ENCODE measurements at places on chromosomes 2 and 18. TPM values are rescaled to one million over a fixed set of nuclear protein-coding genes. Genes with fewer than 3 reads are reported as not detected.

- no peaks in the 10 kb centered on the region for H3K27me3 ChIP-seq
- H3K4me1 ChIP-seq, result peaks cover 1% of the 10 kb centered on the region
- H3K27ac ChIP-seq, result peak overlapping the region; percentile 42
- no peak for DNase-seq
- H3K4me3 ChIP-seq, result no peak overlapping the region
Observed at GRCh38 chr2:240529344-240529999, 28.3 kb downstream of the ANKMY1 start.

Gene KCNG2
- not detected for total RNA-seq

Gene GAD1
- total RNA-seq, result 1.6 TPM

DNA sequence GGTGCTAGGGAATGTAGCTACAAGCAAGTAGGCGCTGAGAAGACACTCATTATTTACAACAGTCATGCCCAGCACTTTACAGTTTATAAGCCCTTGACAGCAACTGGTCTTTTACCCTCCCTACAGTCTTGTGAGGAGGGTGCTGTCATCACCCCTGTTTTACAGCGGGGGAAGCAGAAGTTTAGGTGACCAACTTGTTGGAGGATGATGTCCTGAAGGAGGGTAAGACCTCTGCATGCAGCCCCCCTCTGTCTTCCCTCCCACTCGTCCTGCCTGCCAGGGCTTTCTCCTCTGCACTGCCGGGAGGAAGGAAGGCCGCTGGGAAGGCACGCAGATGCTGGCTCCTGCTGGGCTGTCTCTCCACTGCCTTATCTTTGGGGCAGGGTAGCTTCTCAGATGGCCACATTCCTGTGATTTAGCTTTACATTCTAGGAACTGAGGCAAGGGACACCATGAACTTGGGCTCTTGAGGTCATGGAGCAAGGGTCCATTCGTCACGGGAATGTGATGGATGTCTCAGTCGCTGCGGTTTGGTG lies 972 bp downstream of the IL1R1 start:
- DNase-seq, result no peak
- H3K4me3 ChIP-seq, result peak overlapping the region; percentile 51

- DNase-seq, result no peak
- peaks cover 6% of the 10 kb centered on the region for H3K36me3 ChIP-seq
- H3K27me3 ChIP-seq, result peaks cover 14% of the 10 kb centered on the region
- no peak overlapping the region for H3K4me3 ChIP-seq
- H3K4me1 ChIP-seq, result peaks cover 2% of the 10 kb centered on the region
Observed at GRCh38 chr2:74131901-74132300, 15.8 kb downstream of the BOLA3 start.

Gene RAD51AP2
- total RNA-seq, result not detected

Gene C2orf80
- total RNA-seq, result not detected

DNA sequence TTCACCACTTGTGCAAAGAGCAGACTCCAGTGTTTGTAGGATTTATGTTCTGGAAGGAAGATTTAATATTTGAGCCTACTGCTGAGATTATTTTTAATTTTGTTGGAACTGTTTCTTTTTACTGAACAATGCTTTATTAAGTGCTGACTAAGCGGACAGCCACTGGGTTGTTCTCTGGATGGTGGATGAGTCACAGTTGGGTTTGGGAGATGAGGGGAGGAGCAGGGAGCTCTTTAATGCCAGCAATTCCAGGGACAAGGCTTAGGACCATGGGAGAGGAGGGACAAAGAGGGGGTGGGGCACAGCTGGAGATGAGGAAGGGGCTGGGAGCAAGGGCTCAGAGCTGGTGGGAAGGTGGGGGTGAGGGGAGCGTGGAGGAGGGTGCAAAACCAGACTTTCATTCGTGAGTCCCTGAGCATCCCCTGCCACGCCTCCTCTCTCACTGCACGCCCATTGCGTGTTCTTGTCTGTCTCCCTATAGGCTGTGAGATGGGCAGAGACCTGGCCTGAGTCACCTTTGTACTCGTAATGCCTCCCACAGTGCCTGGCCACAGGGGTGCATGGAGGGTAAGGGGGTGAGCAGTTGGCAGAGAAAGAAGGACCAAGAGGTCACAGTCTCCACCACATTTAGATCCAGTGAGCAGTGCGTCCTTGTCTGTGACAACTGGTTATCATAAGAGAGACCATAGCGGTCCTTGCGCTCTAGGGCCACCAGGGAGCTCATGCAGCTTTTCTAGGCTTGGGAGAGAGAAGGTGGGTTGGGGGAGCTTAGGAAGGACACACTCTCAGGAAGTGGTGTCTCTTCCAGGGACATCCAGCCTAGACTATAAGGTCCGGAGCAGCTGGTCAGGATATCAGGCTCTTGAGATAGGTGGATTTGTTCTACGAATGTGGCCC lies 18.4 kb downstream of the SLC4A3 start:
- no peak overlapping the region for H3K27ac ChIP-seq
- no peak for DNase-seq
- no peak overlapping the region for H3K4me3 ChIP-seq
- H3K36me3 ChIP-seq, result no peaks in the 10 kb centered on the region
- H3K4me1 ChIP-seq, result peaks cover 8% of the 10 kb centered on the region

DNA sequence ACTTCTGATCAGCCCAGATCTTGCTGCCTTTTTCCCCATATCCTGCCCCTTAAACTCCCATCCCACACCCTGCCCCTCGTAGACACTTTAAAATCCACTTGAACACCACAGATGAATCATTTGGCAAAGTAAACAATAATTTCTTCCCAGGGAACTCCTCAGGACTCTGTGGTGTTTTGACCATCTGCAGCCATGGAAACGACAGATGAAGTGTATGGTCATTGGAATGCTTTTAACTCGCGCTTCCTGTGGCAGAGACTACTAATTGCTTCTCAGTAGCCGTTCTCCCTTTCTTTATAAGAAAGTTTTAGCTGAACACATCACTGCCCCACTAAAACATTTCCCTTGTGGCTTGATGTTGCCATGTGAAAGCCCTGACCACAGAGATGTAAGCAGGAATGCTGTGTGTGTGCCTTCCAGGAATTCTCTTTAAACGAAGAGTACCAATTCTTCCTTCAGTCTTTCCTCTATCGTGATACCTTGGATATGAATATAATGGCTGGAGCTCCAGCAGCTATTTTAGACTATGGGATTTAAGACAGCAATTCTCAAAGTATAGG lies 92.7 kb upstream of the PARD3B start:
- DNase-seq, result no peak
- H3K36me3 ChIP-seq, result no peaks in the 10 kb centered on the region
- H3K27ac ChIP-seq, result no peak overlapping the region

DNA sequence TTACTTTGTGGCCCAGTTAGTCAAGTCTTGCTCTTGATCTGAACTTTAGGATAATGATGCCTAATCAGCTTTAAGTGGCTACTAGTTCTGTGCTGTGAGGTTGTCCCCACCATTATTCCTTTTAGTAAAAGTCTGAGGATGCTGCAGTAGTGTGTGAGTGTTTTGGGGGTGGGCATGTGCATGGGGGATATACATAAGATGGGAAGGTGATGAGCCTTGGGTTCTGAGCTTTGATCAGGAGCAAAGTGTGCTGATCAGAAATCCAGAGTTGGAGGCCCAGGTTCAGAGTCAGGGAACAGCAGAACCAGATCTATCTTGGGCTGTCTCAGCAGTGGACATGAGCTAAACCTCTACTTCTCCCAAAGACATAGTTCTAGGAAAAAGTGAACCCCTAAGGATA lies 66.8 kb downstream of the POLE4 start:
- H3K4me1 ChIP-seq, result no peaks in the 10 kb centered on the region
- no peak overlapping the region for H3K27ac ChIP-seq
- no peak for DNase-seq
- H3K27me3 ChIP-seq, result peaks cover 6% of the 10 kb centered on the region
- H3K4me3 ChIP-seq, result no peak overlapping the region

DNA sequence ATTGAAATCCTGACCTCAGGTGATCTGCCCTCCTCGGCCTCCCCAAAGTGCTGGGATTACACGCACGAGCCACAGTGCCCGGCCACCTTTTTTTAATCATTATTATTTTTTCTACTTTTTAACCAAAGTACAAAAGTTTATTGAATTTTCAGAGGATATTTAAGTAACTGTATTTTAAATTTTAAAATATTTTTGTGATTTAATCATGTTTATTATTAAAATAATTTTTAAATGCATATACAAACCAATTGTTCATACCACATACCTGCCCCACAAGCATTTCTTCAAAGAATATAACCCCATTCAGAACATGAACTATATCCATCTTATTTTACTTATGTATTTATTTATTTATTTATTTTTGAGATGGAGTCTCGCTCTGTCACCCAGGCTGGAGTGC lies 163.6 kb upstream of the MAP2 start:
- H3K4me1 ChIP-seq, result no peaks in the 10 kb centered on the region
- H3K4me3 ChIP-seq, result no peak overlapping the region
- DNase-seq, result no peak
- no peaks in the 10 kb centered on the region for H3K27me3 ChIP-seq

Gene ALPG
- not detected for total RNA-seq

DNA sequence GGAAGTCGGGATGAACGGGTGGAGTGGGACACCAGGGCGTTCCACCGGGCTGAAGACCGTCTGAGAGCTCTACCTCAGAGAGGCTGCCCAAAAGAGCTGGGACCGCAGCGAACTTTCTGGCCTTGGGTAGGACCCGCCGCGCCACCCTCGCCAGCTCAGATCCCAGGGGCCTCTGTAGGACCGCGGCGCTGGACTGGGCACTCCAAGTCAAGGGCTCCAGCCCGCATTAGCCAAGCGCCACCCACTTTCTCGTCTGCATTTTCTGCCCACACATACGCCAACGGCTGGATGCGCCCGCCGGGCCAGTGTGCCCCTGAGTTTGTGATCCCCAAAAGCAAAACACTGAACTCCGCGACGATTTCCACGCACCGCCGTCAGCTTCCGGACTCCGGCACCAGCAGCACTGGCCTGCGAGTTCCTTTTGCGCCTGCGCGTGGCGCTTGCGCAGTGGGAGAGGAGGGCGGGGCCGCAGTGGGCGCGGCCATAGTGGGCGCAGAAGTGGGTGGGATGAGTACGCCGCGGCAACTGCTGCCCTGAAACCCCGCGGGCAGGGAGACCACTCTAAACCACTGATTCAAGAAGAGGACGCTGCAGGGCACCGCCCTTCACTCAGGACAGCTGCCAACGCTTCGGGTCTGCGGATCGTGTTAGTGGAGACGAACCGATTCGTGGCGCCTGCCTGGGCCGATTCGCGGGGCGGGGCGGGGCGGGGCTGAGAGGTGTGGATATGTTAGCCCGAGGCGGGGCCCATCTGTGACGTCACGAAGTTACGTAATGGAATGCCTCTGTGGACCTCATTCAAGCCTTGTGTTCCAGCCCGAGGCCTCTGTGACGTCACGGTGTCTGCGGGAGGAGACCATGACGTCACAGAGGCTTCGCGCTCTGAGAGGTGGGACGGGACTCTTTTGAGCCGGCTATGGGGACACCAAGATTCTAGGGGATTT lies 10.5 kb downstream of the OSR1 start:
- H3K36me3 ChIP-seq, result peaks cover 7% of the 10 kb centered on the region
- peaks cover 21% of the 10 kb centered on the region for H3K4me1 ChIP-seq
- H3K27ac ChIP-seq, result peak overlapping the region; percentile 97
- peaks cover 34% of the 10 kb centered on the region for H3K27me3 ChIP-seq
- peak overlapping the region; percentile 96 for H3K4me3 ChIP-seq
- peak; percentile 100 for DNase-seq
